ENCODE measurements at places on chromosomes 11 and 22.

GRCh38 chr22:29617922-29618629 is 14.6 kb downstream of the NF2 start:
- no peak for DNase-seq

GRCh38 chr11:34647131-34647530 is 26.2 kb downstream of the EHF start:
- no peak for DNase-seq

GRCh38 chr22:38802671-38803121 is 8.8 kb upstream of the DNAL4 start:
- no peak for DNase-seq

DNA sequence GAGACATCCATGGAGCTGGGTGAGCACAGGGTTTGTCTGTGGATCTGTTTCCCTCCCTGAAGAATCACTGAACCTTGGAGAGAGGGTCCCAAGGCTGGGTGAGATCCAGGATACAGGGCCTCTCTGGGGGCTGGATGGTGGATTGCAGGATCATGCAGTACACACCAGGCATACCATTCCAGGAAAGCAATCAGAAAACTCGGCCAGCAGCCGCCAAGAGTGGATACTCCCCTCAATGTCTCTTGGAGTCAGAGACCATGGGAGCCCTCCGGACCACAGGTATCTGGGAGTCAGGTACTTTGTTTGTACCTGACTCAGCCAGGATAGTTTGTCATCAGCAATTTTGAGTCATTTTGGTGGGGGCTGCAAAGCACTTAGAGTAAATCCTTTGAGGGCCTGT is 14.6 kb upstream of the SYT13 start:
- DNase-seq, result no peak

DNA sequence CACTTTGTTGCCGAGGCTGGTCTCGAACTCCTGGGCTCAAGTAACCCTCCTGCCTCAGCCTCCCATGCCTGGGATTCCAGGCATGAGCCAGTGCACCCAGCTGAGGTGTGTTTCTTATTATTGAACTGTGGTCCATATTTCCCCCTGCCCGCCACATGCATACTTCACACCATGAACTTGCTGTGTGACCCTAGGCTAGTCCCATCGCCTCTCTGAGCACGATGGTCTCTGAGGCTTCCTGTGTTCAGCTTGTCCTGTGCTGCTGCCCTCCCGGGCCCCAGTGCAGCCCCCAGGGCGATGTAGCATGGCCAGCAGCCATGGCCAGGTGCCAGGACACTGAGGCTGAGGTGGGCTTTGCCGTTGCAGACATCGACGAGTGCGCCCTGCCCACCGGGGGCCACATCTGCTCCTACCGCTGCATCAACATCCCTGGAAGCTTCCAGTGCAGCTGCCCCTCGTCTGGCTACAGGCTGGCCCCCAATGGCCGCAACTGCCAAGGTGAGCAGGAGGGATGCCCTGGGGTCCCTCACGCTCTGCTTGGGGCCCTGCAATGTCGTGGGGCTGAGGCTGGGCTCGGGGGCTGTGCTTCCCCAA is 45.7 kb downstream of the FBLN1 start:
- DNase-seq, result no peak

DNA sequence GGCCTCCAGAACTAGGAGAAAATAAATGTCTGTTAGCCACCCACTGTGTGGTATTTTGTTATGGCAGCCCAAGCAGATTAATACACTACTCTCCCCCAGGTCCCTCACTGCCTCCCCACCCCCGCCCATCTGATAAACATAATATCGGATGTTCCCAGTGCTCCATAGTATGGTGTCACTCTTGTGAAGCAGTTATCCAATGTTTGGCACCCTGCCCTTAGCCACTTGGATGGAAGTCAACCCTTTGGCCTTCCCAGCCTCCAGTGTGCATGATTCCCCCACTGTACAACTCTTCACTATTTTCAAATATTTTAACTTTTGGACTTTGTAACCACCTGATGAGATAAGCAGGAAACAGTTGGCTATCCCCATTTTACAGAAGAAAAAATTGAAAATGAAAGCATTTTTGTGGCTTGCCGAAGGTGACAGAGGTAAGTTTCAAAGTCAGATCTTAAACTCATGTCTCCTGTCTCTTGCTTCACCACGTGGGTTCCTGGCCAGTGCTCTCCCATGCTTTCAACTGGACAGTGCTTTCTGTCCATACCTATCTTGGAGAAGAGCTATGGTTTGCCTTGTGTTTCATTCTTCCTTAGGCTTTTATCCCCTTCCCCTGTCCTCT is 53.2 kb downstream of the ALX4 start:
- DNase-seq, result no peak

Measured in stimulated activated CD4-positive, alpha-beta T cell treated with anti-CD3 and anti-CD28 coated beads, Interleukin-1b, Interleukin-23, amount 100 ng/mL, for 24 hours (primary cell).